ENCODE measurements at places on chromosomes 4 and X. TPM values are rescaled to one million over a fixed set of nuclear protein-coding genes. Genes with fewer than 3 reads are reported as not detected.

The FAM53A gene
- 1.3 TPM for total RNA-seq

The CT83 gene
- total RNA-seq: not detected

The ETNPPL gene
- 13.5 TPM for total RNA-seq

The KLHL15 gene
- 4.8 TPM for total RNA-seq

The DCAF8L2 gene
- total RNA-seq: not detected

The LNX1 gene
- total RNA-seq: 5.9 TPM

The PWWP3B gene
- 3.2 TPM for total RNA-seq

The STATH gene
- total RNA-seq: not detected

The SHROOM2 gene
- 2.7 TPM for total RNA-seq

The IL1RAPL1 gene
- total RNA-seq: 1.6 TPM

The CENPC gene
- total RNA-seq: 10.6 TPM

The GUCY1A1 gene
- 34.2 TPM for total RNA-seq

The GPRIN3 gene
- total RNA-seq: 5.7 TPM

The FAM114A1 gene
- 49.2 TPM for total RNA-seq

The AVPR2 gene
- total RNA-seq: 3.7 TPM

The CXXC4 gene
- total RNA-seq: 2.3 TPM

The ARR3 gene
- total RNA-seq: not detected

The CCSER1 gene
- total RNA-seq: 9.6 TPM

The SPANXN3 gene
- not detected for total RNA-seq

The F8 gene
- 53.6 TPM for total RNA-seq

The CABS1 gene
- not detected for total RNA-seq

The RS1 gene
- total RNA-seq: not detected

The TMPRSS11D gene
- total RNA-seq: not detected

The RHOH gene
- 0.68 TPM for total RNA-seq

The AR gene
- 9.4 TPM for total RNA-seq

The MAGEB10 gene
- total RNA-seq: not detected

The KIF4A gene
- 0.68 TPM for total RNA-seq

The SSX1 gene
- total RNA-seq: not detected

The DSPP gene
- not detected for total RNA-seq

The GAGE12G gene
- total RNA-seq: not detected

The TENM3 gene
- 6.6 TPM for total RNA-seq

The UGT2B10 gene
- not detected for total RNA-seq

The MAGEA2 gene
- total RNA-seq: not detected

The STK32B gene
- 0.52 TPM for total RNA-seq

The TLL1 gene
- 2.4 TPM for total RNA-seq

The PABPC1L2A gene
- not detected for total RNA-seq

The AFP gene
- total RNA-seq: not detected

The S100G gene
- not detected for total RNA-seq

The UPF3B gene
- total RNA-seq: 3.6 TPM

The ATP7A gene
- total RNA-seq: 8.6 TPM

The C4orf54 gene
- 3.2 TPM for total RNA-seq

The RBM46 gene
- total RNA-seq: 0.06 TPM

The BGN gene
- total RNA-seq: 193 TPM

The SMR3B gene
- total RNA-seq: not detected

The NOX1 gene
- not detected for total RNA-seq

The PAGE2 gene
- total RNA-seq: not detected

The ADAD1 gene
- total RNA-seq: not detected
